ENCODE measurements at places on chromosomes 6 and 20.
A peak's percentile ranks its signal among the peaks of the same experiment; 100 is the strongest.

- DNase-seq, result no peak
Observed at GRCh38 chr20:34887023-34887422, 10.6 kb downstream of the ACSS2 start.

DNA sequence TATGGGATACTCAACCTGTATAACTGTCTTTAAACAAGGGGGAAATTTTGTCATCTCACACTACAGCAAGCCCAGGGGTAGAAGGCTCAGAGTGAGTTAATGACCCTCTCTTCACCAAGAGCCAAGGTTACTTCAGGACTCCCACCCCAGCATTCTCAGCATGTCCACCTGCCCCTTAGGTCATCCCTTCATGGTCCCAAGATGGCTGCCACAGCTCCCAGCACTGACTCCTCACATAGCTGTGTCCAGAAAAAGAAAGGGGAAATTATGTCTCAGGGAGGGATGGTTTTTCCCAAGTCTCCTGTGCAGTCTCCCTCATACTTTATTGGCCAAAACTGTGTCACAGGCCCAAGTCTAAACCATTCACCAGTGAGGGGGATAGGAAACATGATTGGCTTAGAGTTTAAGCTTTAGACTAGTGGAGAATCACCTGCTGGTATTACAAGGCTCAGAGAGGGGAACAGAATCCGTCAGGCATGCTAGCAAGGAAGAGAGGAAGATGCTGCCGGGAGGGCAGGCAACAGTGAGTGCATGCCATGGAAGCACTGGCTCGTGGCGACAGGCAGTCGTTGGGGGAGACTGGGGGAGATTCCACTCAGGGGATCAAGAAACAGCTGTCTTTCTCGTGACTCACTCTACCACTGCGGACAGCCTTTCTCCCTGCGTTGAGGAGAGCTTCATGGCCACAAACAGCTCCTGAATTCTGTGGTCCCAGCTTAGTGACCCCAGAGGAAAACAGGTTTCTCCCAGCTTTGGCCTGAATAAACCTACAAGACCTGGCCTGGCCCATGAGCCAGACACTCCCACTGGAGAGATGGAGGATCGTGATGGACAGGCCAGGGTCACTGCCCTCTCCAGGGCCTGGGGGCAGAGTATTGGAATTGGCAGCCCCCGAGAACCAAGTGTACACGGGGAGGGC is 37.2 kb downstream of the HM13 start:
- DNase-seq, result no peak

GRCh38 chr6:47112317-47112716 is 70.2 kb upstream of the ADGRF1 start:
- no peak for DNase-seq

- DNase-seq, result no peak
Observed at GRCh38 chr6:46029602-46030001, 13.9 kb upstream of the CLIC5 start.

GRCh38 chr6:24680582-24680981 is 13.7 kb downstream of the ACOT13 start:
- DNase-seq, result no peak

DNA sequence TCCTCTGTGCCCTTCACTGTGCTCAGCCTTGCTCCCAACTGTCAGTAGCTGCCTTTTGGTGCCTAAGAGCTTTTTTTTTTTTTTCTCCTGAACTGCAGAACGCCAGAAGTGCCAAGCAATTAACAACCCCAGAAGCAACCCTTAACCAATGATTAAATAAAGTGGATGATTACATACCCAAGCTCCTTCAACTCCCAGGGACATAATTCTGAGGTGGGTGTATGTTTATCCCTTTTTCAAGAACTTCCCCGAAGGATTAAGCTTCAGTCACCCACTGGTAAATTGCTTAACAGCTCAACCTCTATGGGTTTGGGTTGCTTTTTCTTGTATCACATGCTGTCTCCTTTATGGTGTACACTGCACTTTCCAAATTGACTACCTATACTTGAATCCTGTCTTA is 41.1 kb downstream of the KLHL31 start:
- no peak for DNase-seq

- DNase-seq, result no peak
Observed at GRCh38 chr20:754904-755303, 13.4 kb downstream of the SLC52A3 start.

DNA sequence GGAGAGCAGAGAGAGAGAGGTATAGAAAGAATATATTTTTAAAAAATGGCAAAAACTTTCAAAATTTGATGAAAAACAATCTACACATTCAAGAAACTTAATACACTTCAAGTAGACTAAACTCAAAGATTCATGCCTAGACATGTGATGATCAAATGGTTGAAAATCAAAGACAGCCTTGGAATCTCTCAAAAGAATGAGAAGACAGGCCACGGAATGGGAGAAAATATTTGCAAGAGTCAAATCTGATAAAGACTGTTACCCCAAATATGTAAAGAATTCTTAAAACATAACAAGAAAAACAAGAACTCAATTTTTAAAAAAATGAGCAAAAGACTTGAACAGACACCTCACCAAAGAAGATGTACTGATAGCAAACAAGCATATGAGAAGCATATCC is 49.7 kb downstream of the THEMIS start:
- no peak for DNase-seq

DNA sequence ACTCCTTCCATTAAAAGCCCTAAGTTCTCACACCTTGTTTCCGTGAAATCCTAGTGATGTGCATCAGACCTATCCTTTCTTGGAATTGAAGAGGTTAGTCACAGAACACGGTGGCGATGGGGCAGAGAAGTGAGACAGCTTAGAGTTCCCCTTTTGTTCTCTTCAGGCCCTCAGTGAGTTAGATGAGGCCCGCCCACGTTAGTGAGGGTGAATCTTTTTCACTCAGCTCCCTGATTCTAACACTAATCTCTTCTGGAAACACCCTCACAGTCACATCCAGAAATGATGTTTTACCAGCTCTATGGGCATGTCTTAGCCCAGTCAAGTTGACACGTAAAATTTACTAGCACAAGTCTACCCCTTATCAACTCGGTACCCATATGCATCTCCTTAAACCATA is 172.7 kb upstream of the NOX3 start:
- peak; percentile 31 for DNase-seq

DNA sequence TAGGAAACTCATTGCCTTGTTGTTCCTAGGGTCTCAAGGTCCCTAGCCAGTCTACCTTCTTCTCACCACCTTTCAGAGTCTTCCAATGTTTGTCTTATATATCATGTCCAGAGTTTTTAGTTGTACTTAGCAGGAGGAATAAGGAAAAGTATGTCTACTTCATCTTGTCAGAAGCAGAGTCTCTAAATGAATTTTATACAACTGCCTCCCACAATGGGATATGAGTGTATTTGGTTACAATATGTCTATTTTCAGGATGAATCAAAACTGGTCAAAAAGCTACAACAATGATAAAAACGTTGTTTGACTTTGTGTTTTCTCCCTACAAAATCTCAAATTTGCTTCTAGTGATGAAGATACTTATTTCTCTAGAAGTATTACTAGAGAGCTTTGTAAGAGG is 7.0 kb downstream of the GLO1 start:
- no peak for DNase-seq

- DNase-seq, result no peak
Observed at GRCh38 chr6:170160031-170160627, 130.7 kb downstream of the DLL1 start.

DNA sequence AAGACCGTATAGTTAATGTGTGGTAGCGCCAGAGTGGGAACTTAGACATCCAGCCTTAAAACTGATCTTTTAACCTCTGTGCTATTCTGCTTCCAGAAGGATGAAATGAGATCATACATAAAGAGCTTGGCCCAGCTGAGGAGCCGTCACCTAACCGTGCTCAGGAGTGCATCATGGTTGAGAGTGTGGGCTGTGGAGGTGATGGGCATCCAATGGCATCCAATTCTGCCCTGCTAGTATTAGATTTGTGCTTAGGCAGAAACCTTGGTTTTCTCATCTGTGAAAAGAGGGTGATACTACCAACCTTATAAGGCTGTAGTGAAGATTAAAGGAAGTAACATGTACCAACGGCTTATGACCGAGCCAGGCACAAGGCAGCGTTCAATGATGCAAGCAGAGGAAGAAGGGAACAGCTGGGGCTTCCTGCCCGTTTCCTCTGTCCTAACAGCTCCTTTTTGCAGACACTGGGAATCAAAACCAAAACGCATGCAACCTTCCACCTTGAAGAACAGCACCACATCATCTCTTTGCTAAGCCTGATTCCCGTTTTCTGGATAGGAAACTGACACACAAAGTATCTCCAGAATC is 1.3 kb downstream of the SLC22A16 start:
- no peak for DNase-seq

GRCh38 chr20:9608639-9609340 is 94.4 kb downstream of the LAMP5 start:
- no peak for DNase-seq

DNA sequence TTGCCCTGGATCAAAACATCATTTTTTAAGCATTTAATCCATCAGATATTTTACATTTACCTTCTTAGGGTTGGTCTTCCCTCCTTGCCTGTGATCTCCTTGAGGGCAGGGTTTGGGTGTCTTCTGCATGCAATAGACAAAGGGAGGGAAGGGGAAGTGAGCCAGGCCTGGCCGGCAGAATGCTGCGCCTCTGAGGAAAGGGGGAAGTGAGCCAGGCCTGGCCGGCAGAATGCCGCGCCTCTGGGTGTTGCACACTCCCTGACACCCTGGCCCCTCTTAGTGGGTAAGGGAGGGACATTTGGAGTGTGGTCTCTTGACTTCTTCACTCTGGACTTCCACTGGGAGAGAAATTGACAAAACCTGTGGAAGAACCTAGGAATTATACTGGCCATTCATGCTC is 12.4 kb downstream of the PSMF1 start:
- DNase-seq, result no peak

DNA sequence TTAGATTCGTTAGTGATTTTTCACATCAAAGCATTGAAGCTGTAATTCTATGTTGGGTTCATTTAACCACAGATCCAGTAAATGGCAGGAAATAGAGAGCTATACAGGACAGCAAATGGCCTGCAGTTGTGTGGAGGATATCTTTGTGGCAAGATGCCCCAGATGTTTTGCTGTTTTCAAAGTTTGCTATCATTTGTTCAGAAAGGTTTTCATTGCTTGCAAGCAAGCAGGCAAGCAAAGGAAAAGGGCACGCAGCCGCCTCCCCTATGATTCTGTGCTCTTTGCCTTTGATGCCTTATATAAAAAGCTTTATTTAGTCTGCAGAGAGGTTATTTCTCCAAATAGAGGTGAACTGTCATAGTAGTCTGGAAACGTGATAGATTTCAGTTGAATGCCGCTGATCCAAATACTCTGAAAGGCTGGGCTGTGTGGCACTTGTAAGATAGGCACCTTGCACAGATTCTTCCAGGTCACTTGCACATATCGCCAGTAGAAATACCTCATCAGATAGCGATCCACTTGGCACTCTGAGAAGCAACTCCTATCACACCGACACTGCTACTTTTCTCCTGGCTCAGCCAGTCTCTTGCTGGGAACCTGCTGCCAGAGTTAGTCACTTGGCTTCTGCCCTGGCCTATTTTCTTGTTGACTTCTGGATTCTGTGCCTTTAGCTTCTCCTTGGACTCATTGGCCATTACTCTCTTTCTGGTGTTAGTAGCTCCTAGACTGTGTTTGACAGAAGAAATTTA is 66.4 kb downstream of the UTRN start:
- DNase-seq, result no peak

GRCh38 chr6:25232479-25232878 is 46.7 kb upstream of the CARMIL1 start:
- DNase-seq, result no peak

DNA sequence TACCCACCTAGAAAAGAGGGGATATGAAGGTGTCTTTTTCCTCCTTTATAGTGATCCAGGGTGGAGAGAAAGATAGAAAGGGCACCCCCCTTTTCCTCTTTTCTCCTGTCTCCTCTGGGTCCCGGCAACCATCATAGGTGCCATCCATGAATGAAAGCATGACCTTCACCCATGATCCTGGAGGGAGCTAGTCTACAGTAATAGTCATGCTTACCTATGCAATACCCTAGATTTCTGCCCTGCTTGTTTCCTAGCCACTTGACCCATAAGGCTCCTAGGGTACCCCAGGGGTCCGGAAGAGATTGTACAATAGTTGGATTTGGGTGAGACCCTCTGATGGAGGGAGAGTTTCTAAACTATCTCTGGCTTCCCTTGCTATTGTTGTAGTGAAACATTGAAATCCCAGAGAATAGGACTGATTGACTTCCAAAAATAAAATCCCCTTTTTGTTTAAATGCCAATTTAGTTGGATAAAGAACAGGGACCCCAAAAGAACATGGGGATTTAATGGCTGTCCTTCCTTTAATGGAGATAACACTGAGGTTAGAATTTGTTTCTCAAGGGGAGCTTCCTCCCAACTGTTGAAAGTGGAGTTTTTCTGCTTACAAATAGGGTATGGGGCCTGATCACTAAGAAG is 366.8 kb upstream of the KHDRBS2 start:
- DNase-seq, result no peak

DNA sequence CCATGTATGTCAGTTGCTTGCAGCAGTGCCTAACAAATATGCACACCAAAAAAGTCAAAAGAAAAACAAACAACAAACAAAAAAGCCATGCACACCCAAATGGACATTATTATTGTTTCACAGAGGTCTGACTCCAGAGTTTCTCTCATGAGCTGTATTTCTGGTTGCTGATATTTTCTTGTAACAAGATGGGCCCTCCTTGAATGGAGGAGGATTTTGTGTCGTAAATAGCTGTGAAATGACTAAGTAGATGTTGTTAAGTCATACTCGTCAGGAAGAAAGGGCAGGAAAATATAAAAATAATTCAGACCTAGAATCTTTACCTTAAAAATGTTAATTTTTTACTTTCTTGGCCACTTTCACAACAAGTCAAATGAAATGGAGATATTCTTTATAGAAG is 96.0 kb downstream of the PLEKHG1 start:
- no peak for DNase-seq

DNA sequence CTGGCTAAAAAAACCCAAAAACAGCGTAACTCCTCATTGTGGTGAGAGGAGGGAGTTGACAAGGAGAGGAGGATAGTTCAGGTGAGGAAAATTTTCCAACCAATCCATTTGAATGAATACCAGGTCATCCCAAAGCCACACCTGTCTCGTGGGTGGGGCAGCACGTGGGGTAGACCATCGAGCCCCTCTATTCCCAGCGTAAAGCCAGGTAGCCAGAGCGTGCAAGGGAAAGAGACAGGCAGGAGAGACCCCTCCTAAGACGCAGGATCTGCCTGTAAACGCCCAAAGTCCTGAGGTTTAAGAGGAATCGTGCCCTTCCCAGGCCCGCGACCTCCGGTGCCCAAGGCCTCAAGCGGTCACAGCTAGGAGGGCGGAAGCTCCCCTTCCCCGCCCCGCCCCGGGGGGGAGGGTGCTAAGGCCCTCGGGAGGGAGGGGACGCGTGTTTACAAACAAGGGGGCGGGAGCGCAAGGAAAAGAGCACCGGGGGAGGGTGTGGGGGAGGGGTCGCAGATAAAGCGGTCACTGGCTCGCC is 712 bp downstream of the RXRB start:
- DNase-seq, result peak; percentile 70
